ENCODE measurements at places on chromosomes 1 and 21.

- no peak for DNase-seq
Observed at GRCh38 chr1:226958300-226958699, 18.2 kb downstream of the COQ8A start.

GRCh38 chr1:212141404-212141803 lies 105.9 kb downstream of the DTL start:
- DNase-seq, result no peak

DNA sequence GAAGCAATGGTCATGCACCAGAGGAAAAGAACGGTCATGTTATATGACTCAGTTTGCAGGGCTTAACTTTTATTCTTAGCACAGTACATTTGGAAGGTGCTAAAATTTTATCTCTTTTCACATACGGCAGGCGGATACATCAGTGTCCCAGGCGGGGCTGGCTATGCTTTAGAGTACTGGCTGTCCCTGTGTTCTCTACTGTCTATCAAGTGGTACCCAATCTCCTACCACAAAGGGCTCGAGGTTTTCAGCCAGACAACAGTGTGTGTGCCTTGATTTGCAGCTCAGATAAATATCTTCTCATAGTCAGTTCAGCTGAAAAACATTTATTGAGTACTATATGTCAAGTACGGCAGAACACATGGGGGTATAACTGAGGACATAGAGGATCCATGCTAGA lies 65.3 kb downstream of the URB2 start:
- DNase-seq, result no peak

DNA sequence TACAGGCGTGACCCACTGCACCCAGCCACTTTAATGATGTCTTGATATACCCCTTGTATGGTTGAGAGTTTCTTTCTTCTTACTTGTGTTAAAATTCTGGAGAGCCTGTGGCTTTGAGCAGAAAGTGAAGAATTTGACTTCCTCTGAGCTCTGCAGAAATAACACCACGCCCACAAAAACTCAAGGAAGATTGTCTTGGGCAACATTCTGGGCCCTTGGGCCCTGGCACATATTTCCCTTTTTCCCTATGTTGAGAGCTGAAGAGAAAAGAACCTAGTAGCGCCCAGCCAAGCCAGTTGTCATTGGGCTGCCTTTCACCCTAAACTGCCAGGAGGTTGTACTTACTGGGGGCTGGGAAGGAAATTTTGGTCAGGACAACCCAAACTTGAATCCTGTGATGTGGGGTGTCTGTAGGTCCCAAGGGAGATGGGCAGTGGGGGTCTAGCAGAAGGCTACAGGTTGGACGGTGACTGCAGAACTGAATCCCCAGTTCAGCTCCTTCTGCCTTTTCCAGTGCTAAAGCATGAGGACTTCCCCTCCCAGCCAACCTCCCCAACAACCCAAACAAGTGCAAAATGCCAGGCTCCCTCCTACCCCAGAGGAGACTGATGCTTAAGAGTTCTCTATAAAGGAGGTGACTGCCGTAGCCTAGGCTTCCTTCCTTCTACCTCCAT lies 11.7 kb upstream of the SNAPIN start:
- no peak for DNase-seq

- DNase-seq, result no peak
Observed at GRCh38 chr1:30400507-30400906, 322.9 kb downstream of the MATN1 start.

DNA sequence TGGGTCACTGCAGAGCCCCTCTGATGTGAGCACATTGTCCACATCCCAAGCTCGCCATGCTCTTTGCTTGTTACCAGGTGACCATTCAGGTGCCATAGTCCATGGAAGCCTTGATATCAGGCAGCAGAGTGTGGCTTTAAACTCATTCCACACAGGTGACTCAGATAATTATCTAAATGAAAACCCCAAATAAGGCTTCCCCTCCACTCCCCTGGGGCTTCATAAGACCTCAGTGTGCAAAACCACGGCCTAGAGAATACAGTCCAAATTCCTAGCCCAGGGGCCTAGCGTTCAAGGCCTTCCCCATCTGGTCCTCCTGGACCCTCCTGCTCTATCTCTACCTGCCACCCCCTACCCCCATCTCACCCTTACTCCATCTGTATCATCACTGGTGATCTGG lies 97.1 kb downstream of the ARHGEF10L start:
- DNase-seq, result no peak

- no peak for DNase-seq
Observed at GRCh38 chr1:56199061-56199460, 380.3 kb downstream of the PLPP3 start.

GRCh38 chr1:100875228-100875627 lies 19.4 kb downstream of the EXTL2 start:
- no peak for DNase-seq

- no peak for DNase-seq
Observed at GRCh38 chr1:2279210-2279639, 51.1 kb downstream of the SKI start.

DNA sequence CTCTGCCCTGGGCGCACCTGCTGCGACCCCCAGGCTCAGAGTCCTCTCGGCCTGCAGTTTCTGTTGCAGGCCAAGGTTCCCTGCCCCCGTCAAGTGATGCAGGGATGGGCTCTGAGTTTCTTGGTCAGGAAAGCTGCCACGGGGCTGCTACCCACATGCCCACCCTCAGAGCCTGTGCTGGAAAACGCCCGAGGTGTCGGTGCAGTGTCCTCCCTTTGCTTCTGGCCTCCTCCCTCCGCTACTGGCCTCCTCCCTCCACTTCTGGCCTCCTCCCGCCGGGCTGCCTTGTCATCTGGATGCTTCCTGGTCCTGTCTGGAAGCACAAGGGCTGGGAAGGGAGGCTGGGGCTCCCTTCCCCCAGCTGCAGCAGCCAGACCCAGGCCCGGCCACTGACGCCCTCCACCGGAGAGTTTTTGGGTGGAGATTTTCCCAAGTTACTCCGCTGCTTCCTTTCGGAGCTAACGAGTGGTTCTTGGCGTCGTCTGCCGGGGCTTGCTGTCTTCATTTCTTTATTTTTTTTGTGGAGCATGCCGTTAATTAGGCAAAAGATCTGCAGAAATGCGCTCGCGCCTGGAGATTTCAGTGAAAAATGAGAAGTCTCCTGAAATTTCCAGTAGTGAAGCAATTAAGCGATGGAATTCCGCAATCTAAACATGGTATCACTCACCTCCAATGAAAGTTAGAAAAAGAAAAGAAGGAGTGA lies 17.4 kb downstream of the PRDM16 start:
- no peak for DNase-seq

- no peak for DNase-seq
Observed at GRCh38 chr1:78303620-78304019, 187.2 kb upstream of the PTGFR start.

- DNase-seq, result peak; percentile 77
Observed at GRCh38 chr1:172002725-172003345, 161.5 kb downstream of the DNM3 start.

DNA sequence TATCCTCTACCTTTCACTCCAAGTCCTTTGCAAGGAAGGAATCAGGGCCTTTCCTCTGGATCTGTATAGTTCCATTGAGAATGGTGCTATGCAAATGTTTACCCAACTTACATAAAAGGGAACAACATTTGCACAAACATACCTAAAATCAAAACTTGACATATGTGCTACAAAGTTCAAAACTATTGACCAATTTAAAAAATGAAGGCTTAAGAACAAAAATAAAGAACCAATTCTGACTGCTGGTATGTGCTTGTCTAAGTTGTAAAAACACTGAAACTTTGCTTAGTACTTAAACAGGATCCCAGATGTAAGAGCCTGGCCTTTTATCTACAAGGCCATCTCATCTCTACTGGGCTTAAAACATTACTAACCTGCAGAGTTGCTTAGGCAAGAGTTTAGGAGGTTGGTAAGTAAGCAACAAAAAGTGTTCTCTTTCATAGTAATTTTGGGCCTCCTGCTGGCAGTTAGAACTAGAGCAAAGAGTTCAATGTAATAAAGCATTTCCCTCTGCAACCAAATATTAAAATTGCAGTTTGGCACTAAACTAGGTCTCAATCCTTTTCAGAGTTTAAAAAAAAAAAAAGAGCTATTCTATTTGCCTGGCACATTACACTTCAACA lies 2.0 kb downstream of the SCMH1 start:
- peak; percentile 50 for DNase-seq

DNA sequence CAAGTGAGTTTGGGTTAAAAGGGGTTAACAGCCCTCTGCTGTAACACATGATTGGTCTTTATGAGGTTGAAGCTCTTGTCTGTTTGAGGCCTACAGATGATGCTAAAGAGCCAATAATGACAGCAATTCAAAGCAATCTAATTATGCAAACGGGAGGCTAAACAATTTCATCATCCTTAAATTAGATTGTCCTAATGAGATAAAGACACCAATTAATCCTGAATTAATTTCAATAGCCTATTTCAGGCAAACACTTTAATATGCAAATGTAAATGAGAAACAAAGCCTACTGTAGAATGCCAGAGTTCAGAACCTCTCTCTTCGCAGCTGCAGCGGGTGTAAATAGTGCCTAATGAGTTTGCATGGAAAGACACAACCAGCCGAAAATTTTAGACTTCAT lies 504.7 kb upstream of the PBX1 start:
- no peak for DNase-seq

- peak; percentile 40 for DNase-seq
Observed at GRCh38 chr1:31932491-31933316, 5.5 kb downstream of the PTP4A2 start.

DNA sequence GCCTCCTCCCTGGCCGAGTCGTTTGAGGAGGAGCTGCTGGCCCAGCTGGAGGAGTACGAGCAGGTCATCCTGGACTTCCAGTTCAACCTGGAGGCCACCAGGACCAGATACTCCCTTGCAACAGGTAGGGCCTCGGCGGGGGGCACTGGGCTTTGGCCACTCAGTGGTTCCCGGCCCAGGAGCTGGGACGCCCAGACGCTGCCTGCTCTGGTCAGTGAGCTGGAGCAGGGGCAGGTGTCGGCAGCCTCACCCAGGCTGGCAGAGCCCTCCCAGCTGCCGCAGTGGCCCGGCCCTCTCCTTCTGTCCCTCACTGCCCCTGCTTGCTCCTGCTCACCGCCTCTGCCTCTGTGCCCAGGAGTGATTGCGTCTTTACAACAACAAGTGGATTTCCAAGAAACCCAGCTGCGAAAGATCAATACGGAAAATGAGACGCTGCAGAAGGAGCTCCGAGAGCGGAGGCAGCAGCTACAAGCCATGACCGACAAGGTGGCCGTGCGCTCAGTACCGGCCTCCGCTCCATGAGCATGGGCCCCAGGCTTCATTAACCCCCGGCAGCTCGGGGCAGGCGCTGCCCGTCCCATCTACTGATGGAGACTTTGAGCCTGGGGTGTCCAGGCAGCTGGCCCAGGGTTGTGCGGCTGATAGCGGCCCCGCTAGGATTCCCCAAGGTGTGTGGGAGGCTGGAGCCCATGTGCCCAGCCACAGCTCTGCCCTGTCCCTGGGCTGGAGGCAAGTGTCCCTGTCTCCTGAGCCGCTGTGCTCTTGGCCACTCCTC lies 9.0 kb upstream of the SMIM1 start:
- DNase-seq, result no peak

GRCh38 chr21:14959343-14959742 lies 105.5 kb downstream of the NRIP1 start:
- no peak for DNase-seq

DNA sequence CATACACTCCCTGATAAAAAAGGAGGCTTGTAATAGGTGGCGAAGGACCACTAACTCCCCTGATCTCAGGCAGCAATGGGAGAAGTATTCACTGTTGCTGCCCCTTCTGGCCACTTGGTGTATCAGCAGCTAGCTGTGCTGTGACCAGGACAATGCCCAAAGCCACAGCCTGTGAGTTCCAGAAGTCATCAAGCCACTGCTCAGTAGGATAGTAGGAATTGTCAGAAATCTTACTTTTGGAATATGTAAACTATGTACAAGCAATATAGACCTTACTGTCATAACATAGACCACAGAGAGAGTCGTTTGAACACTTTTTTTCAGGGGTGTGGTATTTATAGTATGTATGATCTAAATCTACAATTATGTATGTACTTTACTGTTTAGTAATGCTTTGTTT lies 248.3 kb upstream of the CAMK1G start:
- peak; percentile 14 for DNase-seq

- DNase-seq, result no peak
Observed at GRCh38 chr1:65355031-65355712, 45.8 kb downstream of the DNAJC6 start.

- DNase-seq, result peak; percentile 77
Observed at GRCh38 chr21:29372063-29372802, 73.5 kb downstream of the BACH1 start.

DNA sequence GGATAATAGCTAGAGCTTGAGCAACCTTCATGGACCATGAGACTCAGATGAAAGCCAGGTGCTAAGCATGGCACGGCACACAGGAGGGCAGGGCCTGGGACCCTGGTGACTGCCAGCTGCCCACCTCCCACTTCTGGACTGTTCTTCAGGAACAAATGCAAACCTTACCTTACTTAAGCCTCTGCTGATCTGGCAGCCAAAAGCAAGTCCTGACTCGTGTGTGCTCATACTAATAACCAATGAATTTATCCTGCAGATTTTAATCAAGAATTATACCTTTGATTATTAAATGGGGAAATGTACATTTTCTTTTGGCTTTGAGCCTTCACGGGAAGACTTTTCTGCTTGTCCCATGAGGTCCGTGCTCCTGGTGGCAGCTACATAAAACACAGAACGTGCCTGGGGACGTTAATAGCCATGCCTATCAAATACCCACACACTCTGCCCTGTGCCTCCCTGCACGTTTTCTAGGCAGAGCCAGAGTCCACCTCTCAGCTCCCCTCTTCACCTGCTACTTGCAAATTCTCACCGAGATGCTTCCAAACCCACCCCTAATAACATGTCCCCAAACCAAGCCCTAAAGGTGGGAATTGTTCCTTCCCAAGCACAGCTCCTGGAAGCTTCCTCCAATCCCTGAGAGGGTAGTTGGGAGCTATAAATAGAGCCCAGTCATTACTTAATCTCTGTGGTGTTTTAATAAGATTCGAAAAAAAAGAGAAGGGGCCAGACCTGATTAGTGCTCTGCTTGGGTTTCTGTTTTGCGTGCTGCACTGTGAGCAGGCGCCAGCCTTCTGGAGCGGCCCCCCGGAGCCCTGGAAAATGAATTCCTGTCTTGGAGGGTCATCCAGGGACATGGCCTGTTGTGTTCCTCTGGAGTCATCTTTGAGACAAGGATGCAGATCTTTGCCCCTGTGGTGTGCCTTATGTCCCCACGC lies 33.5 kb downstream of the SLC1A7 start:
- DNase-seq, result no peak

GRCh38 chr1:179781962-179782361 lies 38.9 kb downstream of the FAM163A start:
- no peak for DNase-seq
